ENCODE measurements at places on chromosomes 6 and 20.

DNA sequence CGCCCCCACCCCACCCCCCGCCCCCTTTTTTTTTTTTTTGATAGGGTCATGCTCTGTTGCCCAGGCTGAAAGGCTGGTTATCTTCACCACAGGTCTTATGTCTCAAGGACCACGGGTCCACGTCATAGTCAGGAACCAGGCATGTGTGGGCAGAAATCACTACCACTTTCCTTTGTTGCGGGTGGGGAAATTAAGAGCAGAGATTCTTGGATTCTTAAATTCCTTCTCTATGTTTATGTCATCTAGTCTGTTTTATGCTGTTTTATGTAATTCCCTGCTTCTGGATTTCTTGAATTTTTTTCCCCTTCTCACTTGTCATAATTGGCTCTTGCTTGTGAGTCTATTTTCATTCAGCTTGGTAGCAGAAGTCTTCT is 25.8 kb upstream of the PLCG1 start:
- DNase-seq: peak; percentile 74

DNA sequence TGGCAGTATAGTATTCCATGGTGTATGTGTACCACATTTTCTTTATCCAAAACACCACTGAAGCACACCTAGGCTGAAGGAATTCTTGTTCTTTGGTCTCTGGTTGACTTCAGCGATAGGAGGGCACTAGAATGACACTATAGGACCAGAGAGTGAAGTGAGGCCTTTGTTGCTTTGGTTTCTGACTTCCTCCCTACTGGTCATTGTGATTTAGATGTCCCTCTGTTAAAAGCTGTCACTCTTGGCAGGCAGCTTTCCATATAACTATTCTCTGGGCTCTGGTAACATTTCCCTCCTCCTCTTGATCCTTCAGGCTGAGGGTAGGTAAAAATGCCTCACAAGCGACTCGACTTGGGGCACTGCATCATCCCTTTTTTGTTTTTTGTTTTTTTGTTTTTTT is 236.3 kb downstream of the MAFB start:
- no peak for DNase-seq

DNA sequence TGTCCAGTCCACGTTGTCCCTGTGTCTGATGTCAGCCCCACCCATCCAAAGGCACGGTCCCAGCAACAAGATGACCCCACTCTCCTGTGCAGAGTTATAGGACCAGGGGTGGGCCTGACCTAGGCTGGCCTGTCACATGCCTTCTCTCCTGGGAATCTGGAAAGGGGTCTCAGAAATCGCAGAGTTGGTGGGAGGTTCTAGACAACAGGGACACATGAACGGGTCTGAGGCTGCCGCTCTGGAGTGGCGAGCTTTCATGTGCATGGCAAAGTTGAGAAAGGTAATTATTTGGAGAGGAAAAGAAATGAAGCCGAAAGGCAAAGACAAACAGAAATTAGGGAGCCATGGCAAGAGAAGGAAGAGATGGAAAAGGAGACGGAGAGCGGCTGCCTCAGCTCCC is 29.5 kb downstream of the BFSP1 start:
- DNase-seq: no peak

GRCh38 chr6:32551410-32551809 is 21.3 kb upstream of the HLA-DRB5 start:
- peak; percentile 58 for DNase-seq

GRCh38 chr20:50837532-50838321 is 42.9 kb downstream of the BCAS4 start:
- DNase-seq: peak; percentile 80

DNA sequence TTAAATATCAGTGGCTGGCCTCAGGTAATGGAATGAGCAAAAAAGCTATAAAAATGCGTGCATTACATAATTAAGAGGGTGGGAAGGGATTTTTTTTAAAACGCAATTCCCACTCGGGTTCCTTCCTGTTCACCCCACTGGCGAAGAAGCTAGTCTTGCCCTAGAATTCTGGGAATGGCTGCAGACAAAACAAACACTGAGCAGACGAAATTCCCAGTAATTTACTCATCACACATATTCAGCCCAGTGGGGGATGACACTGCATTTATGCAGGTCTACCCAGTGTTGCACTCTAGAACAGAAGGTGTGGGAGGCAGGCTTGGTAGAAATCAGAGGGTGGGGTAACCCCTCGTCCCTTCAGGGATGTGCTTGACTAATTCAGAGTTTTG is 2695.0 kb upstream of the DEFB115 start:
- peak; percentile 94 for DNase-seq

DNA sequence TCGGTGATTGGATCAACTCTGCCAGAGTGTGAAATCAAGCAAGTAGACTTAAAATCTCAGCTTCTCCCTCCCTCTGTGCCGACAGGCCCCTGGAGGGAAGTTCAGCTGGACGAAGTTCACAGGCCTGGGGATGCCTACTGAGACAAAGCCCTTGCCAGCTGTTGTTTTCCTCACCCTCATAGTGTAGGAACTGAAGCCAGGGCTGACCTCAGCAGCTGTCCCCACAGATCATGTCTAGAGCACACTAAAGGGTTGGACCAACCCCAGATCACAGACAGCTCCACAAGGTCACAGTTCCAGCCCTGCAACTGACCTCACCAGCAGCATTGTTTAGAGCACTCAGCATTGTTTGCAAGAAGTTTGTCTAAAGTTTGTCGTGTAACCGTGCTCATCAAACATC is 261.9 kb upstream of the ECI2 start:
- no peak for DNase-seq

- no peak for DNase-seq
Observed at GRCh38 chr6:23503173-23503572, 622.8 kb upstream of the NRSN1 start.

- DNase-seq: no peak
Observed at GRCh38 chr6:4282926-4283325, 147.6 kb upstream of the ECI2 start.

DNA sequence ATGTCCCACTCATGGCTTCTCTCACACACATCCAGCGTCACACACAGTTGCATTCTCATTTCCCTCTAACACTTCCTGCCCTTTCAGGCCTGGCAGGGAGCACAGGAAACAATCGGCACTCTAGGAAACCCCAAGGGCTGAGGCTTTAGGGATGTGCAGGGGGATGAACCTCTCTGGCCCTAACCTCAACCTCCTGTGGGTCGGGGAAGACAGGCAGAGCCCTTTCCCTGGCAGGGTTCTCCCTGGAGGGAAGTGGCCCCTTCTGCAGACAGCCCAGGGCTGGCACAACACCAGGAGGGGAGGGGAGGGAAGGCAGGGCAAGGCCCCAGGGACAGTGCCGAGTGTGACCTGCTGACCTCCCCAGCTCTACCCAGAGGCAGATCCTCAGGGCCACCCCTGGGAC is 2.7 kb downstream of the TEAD3 start:
- DNase-seq: no peak

GRCh38 chr20:45345104-45345936 is 2.9 kb downstream of the SDC4 start:
- no peak for DNase-seq

GRCh38 chr6:105909106-105909505 is 177.0 kb upstream of the PRDM1 start:
- DNase-seq: no peak

- DNase-seq: no peak
Observed at GRCh38 chr6:35804996-35805736, at the start of gene LHFPL5. TSS of gene LHFPL5 (plus strand) at chr6:35805352. CDS start at chr6:35805671, 319 bp downstream.

DNA sequence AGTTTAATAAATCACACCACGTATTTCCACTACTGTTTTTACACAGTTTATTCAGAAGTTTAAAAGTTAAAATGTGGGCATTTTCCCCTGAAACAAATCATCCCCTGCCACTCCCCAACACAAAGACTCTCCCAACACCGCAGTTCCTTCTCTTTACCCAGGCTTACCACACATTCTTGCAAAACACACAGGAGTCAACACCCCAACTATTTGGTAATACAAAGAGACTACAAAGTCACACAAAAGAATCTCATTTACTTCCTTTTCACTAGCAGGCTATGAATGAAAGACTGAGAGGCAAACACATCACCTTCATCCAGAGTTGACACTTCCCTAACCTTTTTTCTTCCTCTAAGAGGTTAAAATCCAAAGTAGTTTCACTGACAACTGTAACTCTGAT is 51.1 kb downstream of the KCTD20 start:
- DNase-seq: peak; percentile 84

DNA sequence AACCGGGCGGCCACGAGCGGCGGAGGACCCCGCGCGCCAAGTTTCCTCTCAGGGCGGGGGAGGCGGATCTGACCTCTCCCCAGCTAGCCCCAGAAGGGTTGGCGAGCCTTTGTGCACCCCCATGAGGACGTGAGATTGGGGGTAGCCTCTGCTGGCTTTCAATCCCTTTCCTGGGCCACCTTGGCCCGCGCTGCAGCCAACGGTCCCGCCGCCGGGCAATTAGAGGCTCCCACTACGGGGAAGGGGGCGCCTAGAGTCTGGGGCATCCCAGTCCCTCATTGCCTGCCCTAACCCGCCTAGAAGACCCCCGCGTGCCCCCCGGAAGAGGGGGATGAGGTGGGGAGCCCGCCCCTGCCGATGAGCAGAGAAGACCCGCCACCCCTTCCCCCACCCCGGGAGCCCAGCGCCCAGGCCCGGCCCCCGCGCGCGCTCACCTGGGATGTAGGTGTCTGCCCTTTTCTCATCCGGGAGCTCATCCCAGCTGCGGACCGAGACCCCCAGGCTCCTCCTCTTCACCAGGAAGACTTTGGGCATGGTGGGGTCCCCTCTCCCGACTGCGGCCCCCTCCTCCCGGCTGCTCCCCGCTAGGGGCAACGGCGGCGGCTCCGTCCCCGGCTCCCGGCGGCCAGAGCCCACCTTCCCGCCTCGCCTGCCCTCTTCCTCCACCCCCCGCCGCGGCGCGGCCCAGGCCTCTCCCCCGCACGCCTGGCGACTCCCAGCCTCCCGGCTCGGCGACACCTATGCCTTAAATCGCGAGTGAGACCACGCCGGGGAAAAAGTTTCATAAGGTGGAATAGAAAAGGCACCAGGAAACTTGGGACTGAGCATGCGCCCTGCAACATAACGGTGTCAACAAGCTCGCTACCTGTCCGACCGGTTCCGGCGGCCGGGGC is at the start of gene OVOL2:
Gene OVOL2, minus strand, starts transcription at position 816 of the 893 bp plus-strand sequence. Its CDS starts 282 bp downstream, at position 534.
- DNase-seq: no peak

DNA sequence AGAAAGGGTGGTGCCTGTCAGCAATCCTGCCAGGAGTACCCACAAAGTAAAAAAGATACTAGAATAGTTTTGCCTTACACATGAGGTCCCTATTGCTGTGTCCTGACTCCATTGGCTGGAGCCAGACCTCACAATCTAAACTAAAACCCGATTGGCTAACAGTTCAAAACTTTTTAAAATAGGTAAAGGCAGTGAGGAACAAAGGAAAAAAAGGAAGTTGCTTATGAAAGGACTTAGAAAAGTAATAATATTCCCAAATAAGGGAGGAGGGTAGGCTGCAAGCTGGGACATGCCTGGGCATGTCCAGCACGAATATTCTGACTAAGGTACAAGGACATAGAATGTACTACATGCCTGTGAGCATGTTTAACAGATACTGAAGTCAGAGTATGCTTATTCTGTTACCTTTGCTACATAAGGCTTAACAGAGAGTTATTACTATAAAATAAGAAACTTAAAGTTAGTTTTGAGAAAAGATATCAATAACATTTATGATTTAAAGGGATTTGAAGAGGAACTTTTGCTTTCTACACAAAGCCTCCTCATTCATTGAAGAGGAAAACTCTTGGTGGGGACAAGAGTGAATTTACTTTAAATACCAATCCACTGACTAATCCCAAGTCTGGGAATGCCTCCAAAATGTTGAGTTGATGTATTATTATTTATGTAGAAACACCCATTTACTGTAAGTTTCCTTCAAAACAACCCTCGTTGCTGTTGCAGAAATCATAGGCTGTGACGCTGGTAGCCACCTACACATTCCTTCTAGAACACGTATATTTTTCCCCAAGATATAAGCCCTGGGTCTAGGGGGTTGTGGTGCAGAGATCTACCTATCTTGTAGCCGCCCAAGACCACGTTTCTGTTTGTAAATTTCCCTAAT is 8.2 kb upstream of the MTHFD1L start:
- DNase-seq: peak; percentile 100

DNA sequence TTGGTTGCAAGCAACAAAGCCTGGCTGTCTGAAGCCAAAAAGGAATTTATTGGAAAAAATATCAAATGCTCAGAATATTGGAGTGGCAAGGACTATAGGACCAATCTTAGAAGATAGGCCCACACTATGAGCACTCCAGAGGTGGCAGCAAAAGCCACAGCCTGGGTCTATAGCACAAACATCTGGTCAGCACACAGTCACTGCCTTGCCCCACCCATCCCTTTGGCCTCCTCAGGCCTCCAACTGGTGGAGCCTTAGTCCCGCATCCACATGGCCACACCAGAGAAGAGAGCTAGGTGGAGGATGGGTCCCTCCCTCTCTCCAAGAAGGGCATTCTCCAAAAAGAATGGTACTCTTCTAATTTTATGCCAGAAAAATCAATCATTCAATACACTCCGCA is 14.0 kb downstream of the NUDT3 start:
- DNase-seq: no peak

DNA sequence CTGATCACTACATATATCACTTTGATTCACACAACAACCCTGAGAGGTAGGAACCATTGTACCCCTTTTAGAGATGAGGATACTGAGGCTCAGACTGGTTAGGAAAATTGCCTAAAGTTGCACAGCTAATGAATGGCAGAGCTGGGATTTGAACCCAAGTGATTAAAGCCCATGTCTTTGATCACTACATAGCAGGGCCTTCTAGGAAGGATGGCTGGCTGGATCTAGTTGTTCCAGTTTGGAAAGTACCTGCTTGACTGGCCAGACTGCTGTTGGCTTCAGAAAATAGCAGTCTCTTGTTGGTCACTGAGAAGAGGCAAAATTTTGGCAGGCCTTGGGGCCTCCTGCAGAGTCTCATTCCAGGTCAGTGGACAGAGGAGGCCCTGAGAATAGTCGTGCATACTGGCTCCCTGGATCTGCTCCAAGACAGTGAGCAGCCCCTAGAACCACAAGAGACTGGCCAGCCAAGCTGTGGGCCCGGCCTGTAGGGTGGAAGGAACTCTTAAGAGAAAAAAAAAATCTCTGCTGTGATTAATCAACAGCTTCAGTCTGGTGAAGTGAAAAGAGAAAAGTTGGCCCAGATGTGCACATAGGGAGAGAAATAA is 17.5 kb downstream of the PPARD start:
- peak; percentile 72 for DNase-seq

DNA sequence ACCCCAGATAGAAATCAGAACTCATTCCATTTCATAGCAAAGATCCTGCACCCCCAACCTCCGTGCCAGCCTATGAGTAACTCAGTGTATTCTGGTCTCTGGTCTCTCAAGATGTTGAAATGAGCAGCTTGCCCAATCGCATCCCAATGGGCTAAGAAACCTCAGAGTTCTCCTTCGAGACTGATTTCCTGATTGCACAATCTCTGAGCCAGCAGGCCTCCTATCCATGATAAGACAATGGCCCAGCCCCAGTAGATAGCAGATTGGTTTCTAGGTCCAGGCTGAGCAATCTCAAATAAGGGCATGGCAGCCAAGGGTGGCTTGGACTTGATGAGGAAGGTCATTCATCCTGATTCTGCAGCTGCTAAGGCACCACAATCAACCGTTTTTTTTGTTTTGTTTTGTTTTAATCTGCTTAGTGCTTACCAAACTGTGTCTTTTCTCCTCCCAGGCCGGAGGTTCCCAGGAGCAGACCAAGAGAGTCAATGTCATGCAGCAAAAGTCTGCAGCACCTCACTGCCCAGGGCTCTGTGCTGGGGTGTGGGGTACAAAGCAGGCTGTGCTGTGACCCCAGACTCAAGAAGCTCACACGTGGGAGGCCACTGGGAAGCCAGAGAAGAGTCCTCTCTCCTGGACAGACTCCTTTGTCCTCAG is 125.1 kb upstream of the NXT1 start:
- peak; percentile 100 for DNase-seq
